ENCODE measurements at places on chromosomes 6 and 20.

DNA sequence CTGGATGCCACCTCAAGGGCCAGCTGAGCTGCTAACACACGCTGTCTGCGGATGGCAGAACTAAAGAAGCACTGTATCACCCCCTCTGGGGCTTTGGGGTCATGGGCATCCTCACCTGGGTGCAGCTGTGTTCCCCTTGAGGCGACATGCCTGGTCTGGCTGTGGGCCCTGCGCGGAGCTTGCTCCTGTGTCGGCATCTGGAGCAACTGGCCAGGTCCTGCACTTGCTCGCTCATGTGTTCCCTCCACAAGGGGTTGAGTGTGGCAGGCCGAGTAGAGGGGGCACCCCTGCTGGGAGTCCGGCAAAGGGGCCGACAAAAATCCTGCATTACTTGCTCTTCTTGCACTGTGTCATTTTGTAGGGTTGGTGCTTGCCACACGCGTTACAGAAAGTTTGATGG lies 189.0 kb downstream of the CDKAL1 start:
- no peak for DNase-seq

DNA sequence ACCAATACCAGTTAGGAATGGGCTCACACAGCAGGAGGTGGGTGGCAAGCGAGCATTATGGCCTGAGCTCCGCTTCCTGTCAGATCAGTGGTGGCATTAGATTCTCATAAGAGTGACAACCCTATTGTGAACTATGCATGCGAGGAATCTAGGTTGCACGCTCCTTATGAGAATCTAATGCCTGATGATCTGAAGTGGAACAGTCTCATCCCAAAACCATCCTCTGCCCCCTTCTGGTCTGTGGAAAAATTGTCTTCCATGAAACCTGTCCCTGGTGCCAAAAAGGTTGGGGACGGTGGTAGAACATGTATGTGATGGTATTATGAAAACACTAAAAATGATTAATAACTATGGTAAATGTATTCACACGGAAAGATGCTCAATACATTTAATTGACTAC lies 99.7 kb upstream of the HIVEP1 start:
- no peak for DNase-seq

DNA sequence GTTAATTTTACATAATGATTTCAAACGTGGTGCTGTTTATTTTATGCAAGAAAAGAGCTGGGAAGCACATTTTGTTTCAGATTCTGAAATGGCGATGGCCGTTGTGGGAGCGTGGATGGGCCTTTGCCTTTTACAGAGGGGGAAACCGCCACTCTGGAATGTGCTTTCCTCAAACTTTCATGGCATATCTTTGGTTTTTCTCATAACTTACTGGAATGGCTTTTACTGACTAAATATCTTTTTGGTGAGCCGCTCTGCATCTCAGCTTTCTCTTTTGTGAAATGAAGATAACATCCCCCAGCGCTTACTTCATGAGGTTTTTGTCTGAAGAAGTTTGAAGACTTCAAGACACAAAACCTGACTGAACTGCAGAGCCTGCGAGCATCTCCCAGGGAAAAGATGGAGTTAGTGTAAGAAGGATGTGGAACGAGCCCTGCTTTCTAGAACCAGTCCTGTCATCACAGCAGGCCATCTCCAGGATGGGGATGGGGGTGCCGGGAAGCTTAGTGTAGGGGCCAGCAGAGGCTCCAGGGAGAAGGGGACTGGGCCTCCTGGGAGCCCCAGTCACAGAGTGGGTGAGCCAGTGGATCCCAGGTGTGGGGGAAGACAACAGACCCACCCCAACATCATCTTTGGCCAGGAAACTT lies 61.8 kb upstream of the TIAM2 start:
- no peak for DNase-seq

- DNase-seq, result no peak
These were observed 764.0 kb upstream of the CITED2 start for GRCh38 chr6:140138311-140139010.

DNA sequence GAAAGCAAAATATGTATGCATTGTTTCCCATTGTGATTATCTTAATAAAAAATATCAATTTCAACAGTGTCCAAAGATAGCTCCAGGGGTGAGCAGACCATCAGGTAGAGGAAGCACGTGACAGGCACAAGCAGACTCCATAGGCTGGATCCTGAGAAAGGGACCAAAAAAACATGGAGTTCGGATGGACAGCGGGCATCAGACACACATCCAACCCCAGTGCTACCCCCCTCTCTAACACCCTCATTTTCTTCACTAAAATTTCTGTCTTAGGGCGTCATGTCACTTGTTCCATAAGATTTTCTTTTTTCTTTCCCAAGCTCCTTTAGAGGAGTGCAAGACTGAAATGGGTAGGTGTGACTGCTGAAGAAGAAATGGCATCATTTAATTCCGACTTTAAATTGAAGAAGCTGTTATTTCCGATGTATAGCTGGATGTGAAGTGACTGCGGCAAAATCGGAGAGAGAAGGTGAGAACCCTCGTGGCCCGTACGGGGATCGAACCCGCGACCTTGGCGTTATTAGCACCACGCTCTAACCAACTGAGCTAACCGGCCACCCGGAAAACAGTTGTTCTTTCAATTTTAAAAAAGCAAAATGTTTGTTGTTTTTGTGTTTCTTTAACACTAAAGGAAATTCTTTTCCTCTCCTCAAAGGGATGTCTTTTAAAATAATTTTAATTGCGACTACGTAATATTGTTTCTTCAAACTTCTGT lies 10.3 kb upstream of the PRSS16 start:
- DNase-seq, result peak; percentile 26

DNA sequence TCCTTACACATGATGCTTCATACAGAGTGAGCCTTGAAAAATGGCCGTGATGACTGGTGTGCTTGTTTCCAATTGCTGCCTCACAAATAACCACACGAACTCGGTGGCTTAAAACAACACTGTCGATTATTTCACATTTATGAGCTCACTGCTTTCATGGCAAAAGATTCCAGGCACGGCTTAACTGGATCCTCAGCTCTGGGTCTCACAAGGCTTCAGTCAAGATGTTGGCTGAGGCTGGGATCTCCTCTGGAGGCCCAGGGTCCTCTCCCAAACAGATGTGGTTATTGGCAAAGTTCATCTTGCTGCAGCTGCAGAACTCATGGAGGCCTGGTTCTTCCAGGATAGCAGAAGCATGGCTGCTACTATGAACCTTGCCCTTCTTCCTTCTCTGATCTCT lies 144.6 kb downstream of the TFAP2C start:
- no peak for DNase-seq

DNA sequence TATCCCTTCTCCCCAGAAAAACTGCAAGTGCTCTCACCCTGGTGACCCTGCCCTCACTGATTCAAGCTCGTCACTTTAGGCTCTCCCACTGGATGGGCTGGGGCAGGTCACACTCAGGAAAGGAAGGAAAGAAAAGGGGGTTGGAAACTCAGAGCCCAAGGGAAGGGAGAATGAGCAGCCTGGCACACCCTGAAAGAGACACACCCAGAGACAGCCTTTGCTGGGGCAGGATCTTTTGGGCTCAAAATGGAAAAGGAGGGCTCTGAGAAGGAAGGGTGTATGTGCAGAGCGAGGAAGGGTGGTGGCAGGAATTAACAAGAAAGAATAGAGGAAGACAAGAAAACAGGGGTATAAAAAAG lies 2.5 kb downstream of the PPP1R18 start:
- DNase-seq, result no peak

- DNase-seq, result no peak
These were observed 158.6 kb downstream of the RNF144B start for GRCh38 chr6:18545726-18546125.

GRCh38 chr6:132330759-132331158 lies 70.5 kb downstream of the MOXD1 start:
- no peak for DNase-seq

DNA sequence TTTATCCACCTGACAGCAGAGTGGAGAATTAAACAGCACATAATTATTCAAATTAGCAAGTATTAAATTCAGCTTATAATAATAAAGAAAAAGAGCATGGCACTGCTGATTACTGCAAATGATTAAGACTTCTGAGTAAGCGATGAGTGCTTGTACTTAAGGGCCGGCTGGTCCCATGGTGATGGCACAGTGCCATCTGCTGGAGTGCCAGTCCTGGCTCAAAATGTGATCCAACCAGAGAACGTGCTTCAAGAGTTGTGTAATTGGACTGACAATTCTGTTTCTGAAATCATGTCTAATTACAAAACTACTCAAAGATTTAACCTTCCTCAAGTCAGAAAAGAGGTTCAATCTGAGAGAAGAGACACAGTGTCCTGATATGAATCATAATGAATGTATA lies 181.6 kb upstream of the RGS17 start:
- peak; percentile 6 for DNase-seq

GRCh38 chr20:8755340-8756118 lies 313.4 kb upstream of the PLCB4 start:
- DNase-seq, result no peak

- no peak for DNase-seq
These were observed 2.7 kb upstream of the DLL1 start for GRCh38 chr6:170293341-170294231.

GRCh38 chr20:5080384-5080877 lies 39.3 kb downstream of the PCNA start:
- peak; percentile 25 for DNase-seq

GRCh38 chr6:38603496-38603895 lies 36.2 kb downstream of the BTBD9 start:
- no peak for DNase-seq

DNA sequence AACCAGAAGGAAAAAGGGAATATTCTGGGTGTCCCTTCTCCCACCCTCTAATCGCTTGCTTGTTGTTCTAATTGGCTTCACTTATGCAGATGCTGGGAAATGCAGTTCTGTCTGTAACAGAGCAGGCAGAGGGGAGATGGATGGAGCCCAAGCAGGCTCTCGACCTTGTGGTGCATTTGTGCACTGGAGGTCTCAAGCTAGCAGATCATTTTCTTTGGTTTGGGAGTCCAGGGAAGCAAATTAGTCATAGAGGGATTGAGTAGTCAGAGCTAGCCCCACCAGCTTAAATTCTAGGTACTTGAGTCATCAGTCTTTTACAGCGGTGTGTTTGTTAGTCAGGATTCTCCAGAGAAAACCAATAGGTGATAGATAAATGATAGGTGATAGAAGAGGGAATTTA lies 234.7 kb upstream of the ECI2 start:
- DNase-seq, result no peak

- DNase-seq, result no peak
These were observed 21.6 kb downstream of the MOCS3 start for GRCh38 chr20:50980071-50980681.

GRCh38 chr6:25217302-25217701 lies 61.9 kb upstream of the CARMIL1 start:
- no peak for DNase-seq

GRCh38 chr6:6826095-6826901 lies 237.8 kb downstream of the LY86 start:
- DNase-seq, result no peak

DNA sequence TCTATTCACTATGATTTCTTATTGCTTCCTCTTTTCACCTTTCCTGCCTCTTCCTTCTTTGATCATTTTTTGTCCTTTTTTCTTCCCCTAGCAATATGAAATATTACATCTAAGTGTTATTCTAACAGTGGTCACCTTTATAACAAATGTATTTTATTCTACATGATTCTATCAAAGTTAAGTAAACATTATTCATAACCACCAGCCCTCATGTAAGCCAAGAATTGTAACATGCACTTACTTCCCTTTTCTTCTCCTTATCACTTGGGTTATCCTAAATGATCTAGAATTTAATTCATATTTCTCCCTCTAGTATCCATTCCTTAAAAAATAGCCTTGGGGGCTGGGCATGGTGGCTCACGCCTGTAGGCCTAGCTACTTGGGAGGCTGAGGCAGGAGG lies 88.3 kb upstream of the SLC22A23 start:
- DNase-seq, result no peak

GRCh38 chr20:45919542-45920399 lies 7.8 kb upstream of the PLTP start:
- DNase-seq, result no peak

DNA sequence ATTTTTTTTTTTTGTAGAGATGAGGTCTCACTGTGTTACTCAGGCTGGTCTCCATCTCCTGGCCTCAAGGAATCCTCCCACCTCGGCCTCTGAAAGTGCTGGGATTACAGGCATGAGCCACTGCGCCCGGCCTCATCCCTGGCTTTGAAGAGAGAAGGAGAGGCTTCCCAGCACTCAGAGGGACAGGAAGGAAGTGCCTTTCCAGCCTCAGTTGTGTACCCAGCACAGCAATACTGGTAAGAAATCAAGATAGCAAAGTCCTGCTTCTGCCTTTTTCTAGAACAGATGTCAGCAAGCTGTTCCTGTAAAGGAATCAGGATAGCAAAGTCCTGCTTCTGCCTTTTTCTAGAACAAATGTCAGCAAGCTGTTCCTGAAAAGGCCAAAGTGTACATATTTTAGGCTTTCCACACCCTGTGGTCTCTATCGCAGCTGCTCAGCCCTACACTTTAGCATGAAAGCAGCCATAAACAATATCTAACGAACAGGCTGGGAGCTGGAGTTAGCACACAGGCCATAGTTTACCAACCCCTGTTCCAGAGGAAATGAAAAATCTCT lies 6.3 kb upstream of the PLTP start:
- DNase-seq, result no peak

DNA sequence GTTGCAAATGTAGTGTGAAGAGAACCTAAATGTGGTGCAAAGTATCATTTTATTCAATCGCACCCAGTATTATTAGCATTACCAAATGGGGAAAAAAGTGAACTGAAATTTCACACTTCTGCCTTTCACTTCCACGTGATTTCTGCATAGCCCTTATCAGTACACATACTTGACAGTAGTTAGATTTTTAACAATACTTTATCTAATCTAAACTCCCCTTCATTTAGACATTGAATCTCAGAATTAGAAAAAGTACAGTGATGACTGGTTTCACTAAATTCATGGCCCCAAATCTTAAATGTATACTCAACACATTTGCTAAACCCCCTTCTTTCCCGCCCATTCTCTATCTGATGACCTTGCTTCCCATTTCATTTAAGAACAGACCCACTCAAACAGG lies 14.3 kb downstream of the STX7 start:
- no peak for DNase-seq

- DNase-seq, result no peak
These were observed 354.4 kb downstream of the PRKN start for GRCh38 chr6:162373192-162373591.

- no peak for DNase-seq
These were observed 706.3 kb downstream of the TFAP2A start for GRCh38 chr6:9708600-9708999.

GRCh38 chr6:89794324-89794723 lies 25.3 kb downstream of the MDN1 start:
- peak; percentile 23 for DNase-seq

- DNase-seq, result no peak
These were observed 225.6 kb downstream of the PLCB1 start for GRCh38 chr20:8357703-8358102.

- DNase-seq, result no peak
These were observed 113.3 kb downstream of the ZFP64 start for GRCh38 chr20:52078289-52078688.

Measured in CD4-positive, alpha-beta T cell treated with Interleukin-21 for 1 hour (primary cell).